ENCODE measurements at places on chromosomes 12 and 14.

DNA sequence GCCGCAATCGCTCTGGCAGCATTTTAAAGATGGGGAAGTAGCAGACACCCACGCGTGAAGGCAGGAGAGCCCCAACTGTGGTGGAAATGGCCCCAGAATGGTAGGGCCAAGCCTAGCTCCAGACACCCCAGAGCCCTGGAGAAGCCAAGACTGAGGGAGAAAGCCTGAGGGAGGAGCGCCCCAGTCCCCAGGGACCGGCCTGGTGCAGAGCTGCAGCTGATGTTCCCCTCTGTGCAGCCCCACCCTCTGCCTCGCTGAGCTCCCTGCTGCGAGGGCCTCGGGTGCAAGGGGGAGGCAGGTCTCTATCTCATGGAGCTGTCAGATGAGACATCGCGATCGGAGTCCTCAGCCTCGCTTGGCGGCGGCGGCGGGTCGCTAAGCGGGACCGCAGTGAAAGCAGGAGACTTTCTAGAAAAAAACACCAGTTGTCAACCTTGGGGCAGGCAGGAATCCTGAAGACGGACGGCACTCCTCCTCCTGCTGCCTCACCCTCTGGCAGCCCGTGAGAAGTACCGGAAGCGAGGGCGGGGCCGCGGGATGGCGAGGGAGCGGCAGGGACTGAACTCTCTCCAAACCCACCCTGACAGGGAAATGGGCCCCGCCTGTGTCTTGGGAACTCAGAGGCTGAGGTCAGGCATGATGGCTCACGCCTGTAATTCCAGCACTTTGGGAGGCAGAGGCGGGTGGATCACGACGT is 6.0 kb downstream of the GAPDH start:
- DNase-seq, result peak; percentile 63

- no peak for DNase-seq
Observed at GRCh38 chr14:22465201-22465840, 123.7 kb downstream of the DAD1 start.

- DNase-seq, result no peak
Observed at GRCh38 chr14:64723691-64724577, 19.7 kb downstream of the PLEKHG3 start.

GRCh38 chr12:9032202-9032964 is 43.0 kb downstream of the KLRG1 start:
- no peak for DNase-seq

DNA sequence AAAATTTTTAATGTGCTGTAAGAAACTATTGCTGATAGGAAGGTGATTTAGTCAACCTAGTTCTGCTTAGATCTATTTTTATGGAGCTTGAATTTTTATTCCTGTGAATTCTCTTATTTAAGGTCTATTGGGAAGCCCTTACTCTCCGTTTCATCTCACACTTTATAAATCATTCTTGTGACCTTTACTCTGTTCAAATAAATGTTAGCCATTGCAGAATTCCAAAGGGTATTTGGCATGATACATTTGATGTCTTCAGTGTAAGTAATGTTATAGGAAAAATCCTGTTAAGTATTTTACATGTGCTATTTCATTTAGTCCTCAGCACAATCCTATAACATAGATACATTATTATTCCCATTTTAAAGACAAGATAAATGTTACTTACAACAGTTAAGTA is 12.5 kb downstream of the PTPRQ start:
- DNase-seq, result no peak

DNA sequence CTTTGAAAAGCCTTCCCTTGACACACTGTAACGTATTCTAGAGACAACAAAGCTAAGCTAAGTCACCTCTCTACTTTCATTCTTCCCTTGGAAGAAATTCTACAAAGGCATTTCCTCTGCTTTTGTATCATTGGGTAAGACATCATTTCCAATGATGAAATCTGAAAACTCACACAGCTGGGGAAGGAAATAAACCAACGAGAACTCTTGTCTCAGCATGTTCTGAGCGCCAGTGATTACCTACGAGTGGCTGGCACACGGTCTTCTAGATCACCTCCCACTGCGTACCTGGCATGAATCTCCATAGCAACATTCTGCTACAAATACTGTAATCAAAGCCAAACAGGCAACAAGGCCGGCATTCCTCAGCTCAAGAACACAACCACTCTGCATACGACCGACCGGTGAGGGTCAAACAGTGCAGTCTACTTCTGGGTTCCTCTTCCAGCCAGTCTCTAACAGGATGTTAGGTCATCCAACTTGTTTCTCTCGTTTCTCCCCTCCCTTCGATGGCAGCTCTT is 7.6 kb downstream of the VPS37B start:
- DNase-seq, result peak; percentile 53

DNA sequence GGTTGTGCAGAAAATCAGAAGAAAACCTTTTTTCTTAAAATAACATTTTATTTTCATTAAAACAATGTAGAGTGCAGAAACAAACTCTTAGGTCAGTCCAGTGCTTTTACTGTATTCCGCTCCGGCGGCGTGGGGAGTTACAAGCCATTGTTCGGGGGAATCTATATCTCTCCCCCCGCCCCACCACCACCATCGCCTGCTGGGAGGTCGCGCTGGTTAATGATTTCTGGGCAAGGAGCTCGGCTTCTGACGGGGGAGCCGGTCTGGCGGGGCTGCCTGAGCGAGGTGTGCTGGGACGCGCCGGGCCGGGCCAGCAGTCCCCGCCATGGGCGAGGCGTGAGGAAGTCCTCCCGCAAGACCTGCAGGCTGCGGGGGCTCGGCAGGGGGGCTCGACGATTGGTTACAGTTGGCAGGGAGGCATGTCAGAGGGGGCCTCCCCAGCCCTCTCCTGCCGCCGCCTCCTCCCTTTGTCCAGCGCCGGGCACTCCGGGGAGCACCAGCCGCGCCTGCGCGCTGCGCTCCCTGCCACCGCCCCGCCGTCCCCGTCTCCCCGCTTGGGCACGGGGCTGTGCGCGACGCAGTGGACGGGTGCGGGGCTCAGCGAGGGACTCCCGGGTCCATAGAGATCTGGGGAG is 1.0 kb upstream of the DUSP6 start:
- DNase-seq, result peak; percentile 17

DNA sequence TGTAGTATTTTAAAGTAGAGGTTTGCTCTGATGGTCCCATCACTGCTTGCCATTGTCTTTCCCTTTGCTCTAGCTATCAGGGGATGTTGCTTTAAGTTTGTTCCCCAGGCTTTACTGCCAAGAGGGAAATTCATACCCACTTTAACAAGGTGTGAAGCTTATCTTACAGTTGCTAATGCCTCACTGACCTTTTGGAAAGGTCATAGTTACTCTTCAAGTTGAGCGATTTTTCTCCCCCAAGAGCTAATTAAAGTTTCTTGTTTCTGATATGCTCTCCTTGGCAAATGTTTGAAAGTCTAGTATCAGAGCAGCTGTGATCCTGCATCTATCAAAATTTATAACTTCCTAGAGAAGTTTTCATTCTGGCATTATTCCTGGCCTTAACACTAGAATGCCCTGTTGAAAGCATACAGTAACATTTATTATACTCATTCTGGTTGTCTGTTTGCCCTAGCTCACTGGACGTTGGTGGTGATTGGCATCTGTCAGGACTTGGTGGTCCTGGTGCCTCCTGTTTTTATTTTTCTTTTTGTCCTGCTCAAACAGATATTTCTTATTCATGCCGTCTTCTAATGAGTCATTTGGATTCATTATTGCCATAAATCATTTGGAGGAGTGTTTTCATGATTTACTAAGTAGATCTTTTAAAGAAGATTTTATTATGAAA is 8.1 kb downstream of the ATP2A2 start:
- DNase-seq, result no peak

- no peak for DNase-seq
Observed at GRCh38 chr14:61280526-61281185, 482 bp downstream of the TMEM30B start.

Data from HAP-1 (cell line).